ENCODE measurements at places on chromosomes 1 and 21.

GRCh38 chr1:77834771-77835334 lies 53.6 kb upstream of the NEXN start:
- DNase-seq, result no peak

GRCh38 chr1:47436304-47436978 lies 1.4 kb upstream of the FOXD2 start:
- DNase-seq, result peak; percentile 55

GRCh38 chr1:58991305-58991704 lies 207.5 kb upstream of the JUN start:
- DNase-seq, result no peak

DNA sequence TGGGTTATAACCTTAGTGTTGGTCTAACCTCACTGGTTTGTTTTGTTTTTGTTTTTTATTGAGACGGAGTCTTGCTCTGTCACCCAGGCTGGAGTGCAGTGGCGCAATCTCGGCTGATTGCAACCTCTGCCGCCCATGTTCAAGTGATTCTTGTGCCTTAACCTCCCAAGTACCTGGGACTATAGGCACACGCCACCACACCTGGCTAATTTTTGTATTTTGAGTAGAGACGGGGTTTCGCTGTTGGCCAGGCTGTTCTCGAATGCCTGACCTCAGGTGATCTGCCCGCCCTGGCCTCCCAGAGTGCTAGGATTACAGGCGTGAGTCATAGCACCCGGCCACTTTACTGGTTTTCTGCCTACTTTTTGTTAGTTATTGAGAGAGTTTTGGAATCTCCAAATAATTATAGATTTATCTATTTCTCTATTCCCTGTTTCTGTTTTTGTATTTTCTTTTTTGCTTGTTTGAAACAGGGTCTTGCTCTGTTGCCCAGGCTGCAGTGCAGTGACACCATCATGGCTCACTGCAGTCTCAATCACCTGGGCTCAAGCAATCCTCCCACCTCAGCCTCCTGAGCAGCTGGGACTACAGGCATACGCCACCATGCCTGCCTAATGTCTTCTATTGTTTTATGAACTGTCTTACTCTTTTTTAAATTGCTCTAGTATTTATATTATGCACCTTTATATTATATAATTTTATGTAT lies 21.4 kb downstream of the SMG7 start:
- no peak for DNase-seq

DNA sequence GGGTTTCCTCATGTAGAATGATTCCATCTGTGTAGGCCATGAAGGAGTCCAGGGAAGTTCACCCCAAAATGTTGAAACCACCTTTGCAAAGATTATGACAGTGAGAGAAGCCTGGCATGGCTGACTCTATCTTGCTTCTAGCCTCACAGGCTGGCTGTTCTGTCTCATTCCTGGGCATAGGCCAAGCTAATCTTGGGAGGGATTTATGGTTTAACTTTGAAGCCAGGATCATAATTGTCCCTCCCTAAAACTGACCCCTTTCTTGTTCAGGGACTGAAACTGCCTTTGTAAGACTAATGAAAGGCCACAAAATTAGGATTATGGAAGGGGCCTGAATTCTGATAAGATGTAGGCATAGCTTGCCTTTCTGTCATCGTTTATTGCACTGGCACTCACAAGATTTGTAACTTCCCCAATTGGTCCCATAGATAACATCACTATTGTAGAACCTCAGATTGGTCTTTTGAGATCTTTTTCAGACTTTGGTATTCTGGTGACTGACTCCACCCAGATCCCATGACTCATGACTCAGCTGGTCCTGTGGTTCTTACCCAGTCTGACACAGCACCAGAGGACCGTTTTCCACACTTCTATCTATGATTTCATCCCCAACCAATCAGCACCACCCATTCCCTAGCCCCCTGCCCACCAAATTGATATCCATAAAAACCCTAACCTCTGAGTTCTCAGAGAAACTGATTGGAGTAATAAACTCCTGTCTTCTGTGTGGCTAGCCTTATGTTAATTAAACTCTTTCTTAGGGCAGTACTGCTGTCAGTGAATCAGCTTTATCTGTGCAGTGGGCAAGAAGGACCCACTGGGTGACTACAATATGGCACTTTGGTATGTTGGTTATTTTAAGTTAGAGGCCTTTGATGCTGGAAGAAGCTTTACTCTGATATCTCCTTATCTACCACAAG lies 13.6 kb upstream of the LAMTOR5 start:
- no peak for DNase-seq

DNA sequence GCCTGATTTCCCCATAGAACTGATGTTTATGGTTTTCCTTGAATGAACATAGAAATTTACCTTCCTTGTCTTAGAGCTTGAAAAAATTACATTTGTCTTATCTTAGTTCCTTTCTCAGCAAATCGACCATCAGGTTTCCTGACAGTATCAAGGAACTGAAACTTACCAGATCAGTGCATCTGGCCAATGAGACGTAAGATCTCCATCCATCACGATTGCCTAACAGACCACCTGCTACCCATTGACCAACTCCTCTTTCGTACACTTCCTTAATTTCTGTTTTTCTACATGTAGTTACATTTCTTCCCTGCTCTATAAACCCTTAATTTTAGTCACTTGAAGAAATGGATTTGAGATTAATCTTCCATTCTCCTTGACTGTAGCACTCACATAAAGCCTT lies 57.4 kb upstream of the TMPRSS15 start:
- no peak for DNase-seq

DNA sequence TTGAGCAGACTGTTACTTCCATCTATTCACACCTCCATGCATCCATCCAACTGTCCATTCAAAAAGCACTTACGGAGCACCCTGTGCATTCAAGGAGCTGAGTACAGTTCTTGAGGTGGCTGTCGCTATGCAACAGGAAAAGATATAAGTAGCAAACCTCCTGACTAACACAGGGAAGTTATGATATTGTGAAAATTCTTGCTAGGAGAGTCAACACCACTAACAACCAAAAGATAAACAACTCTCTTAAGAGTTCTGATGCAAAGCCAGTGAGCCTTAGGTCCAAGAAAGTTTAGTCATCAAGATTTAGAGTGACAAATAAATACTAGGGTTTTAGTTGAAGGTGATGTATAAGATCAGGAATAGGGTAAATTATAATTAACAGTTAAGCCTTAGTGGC lies 44.5 kb upstream of the TRIM45 start:
- DNase-seq, result no peak

DNA sequence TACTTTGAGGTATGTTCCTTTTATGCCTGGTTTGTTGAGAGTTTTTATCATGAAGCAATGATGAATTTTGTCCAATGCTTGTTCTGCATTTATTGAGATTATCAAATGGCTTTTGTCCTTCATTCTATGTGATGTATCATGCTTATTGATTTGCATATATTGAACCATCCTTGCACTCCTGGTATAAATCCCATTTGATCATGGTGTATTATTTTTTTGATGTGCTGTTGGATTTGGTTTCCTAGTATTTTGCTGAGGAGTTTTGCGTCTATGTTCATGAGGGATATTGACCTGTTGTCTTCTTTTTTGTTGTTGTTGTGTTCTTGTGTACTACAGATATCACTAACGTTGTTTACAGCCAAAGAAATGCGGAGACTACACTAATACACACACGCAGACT lies 4.1 kb downstream of the DNAH14 start:
- DNase-seq, result no peak

- DNase-seq, result no peak
These were observed 1.9 kb downstream of the NLRP3 start for GRCh38 chr1:247417831-247418230.

DNA sequence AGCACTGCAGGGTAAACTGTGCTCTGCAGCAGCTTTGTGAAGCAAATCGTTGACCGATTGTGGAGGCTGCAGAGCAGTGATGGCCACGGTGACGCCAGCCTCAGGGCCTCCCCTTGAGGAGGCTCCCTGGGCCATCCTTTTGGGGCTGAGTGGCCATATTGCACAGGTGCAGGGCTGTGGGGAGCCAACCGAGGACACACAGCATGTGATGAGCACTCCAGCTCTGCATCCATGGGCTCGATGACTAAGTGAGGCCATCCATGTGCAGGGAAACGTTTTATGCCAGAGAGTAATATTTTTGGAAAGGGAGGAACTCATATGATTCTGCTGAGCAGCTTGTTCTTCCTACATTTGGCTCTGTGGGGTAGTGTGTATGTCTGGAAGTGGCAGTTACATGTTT lies 24.6 kb downstream of the KCNK1 start:
- no peak for DNase-seq

DNA sequence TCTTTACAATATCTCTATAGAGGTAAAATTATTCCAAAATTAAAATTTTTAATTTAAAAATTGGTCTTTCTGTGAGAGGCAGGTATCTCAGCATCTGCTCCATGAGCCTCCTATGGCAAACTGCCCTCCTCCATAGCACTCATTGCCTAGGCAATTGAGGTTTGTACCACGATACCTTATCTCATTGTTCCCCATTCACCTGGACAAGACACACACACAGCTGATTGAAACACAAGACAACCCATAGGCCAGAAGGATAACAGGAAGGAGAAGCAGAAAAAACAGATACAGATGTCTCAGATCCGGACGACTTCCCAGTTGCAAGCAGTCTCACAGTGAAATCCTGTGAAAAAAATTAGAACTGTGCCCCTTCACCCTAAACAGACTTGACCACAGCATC lies 24.3 kb downstream of the RHBDL2 start:
- DNase-seq, result no peak

- no peak for DNase-seq
These were observed 3.1 kb upstream of the KCNE2 start for GRCh38 chr21:34360488-34361241.

DNA sequence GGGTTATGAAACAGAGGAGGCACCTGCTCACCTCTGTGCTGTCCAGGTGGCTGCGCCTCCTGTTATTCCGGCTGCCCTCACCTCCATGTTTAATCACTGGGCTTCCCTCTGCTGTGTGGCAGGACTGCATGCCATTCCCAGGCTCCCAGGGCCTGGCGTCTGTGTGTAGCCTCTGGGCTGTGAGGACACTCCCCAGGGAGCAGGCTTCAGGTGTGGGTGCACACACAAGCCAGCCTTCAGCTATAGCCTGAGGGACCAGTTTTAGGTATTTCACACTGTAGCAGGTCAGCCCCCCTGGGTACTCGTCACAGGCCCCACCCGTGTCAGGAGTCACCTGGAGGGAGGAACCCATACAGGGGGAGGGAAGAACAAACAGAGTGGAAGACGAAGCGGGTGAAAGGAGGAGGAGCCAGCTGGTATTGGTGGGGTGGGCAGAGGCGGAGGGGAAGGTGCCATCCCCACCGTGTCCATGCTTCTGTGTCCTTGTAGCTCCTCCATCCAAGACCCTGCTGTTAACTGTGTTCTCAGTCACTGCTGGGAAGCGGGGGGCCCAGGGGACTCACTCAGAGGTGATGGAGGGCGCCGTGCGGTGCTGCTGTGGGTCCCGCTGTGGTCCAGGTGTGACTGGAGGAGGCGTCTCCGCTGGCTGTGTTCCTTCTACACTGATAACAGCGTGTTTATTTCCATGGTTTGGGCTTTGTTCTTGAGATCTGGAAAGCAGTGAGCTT lies 158.6 kb downstream of the PGBD5 start:
- no peak for DNase-seq

GRCh38 chr1:115426956-115427355 lies 88.9 kb upstream of the NGF start:
- no peak for DNase-seq

DNA sequence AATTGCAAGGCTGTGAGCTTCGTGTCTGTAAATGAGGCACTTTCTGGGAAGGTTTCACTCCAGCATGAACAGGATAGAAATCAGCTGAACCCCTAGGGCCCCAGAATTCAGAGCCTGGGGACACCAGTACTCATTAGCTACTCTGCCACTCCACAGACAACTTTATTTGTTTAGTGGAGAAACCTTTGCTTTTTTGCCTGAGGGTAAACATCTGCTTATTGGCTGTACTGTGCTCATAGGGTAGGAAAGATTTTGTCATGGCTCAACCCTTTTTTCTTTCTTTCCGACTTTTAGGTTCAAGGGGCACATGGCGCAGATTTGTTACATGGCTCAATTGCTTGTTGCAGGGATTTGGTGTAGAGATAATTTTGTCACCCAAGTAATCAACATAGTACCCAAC lies 138.4 kb upstream of the BACE2 start:
- no peak for DNase-seq

DNA sequence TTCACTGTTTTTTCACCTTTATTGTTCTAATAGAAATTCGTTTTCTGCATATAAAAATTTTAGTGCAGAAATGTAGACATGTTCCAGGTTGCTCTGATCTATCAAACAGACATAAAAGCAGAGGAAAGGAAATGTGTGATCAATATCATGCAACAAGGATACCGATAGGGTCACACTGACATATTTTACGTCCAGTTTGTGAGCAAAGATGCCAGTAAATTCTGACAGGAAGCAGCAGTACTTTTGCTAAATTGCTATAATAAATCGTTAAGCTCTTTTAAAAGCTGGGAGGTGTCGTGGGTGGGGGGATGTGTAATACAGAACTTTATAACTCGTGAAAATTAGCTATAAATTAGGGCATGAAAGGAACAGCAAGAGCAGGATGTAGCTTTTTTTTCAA lies 955.2 kb downstream of the BRINP3 start:
- no peak for DNase-seq

DNA sequence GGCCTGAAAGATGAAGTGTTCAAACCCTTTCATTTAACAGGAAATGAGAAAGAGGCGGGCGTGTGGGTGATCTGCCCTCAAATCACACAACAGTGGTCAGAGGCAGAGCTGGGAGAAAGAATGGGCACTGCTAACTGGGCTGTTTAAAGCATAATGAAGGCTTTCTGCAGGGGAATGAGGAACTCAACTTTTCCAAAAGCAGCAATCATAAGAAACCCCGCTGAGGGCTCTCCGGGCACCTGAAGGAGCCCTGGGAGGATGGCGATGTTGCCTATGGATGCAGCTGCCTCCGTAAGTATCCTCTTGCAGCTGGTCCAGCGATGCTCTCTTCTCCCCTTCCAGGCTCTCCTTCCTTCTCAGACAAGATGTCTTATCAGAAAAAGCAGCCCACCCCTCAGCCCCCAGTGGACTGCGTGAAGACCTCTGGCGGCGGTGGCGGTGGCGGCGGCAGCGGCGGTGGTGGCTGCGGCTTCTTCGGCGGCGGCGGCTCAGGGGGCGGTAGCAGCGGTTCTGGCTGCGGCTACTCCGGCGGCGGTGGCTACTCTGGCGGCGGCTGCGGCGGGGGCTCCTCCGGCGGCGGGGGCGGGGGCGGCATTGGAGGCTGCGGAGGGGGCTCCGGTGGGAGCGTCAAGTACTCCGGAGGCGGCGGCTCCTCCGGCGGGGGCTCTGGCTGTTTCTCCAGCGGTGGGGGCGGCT lies 1.2 kb downstream of the LORICRIN start:
- no peak for DNase-seq

GRCh38 chr1:228372183-228373003 lies 34.2 kb downstream of the TRIM11 start:
- DNase-seq, result no peak

DNA sequence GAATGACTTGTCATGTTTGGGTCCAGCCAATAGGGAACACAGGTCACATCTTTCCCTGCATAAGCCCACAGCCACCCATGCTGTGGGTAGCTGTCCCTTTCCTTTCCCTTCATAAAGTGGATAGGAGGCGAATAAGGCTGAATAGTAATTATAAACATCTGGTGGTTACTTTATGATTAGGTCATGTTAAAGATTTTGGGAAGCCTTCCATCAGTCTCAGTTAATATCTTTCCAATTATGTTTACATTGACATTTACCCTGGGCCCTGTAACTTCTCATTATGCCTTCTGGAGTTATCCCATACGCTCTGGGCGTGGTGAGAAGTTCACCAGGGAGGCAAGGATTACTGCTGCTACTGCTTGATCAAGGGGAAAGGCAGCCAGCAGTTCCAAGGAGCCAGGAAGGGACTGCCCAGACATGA lies 197.2 kb downstream of the HLX start:
- DNase-seq, result no peak
